Aorta (tissue), 5 donors: ENCODE measurements at places on chromosomes 3 and 15. TPM values are rescaled to one million over a fixed set of nuclear protein-coding genes. Genes with fewer than 3 reads are reported as not detected.
A peak's percentile ranks its signal among the peaks of the same experiment; 100 is the strongest.

RNF168 gene
- total RNA-seq, result 30.2 TPM

DNA sequence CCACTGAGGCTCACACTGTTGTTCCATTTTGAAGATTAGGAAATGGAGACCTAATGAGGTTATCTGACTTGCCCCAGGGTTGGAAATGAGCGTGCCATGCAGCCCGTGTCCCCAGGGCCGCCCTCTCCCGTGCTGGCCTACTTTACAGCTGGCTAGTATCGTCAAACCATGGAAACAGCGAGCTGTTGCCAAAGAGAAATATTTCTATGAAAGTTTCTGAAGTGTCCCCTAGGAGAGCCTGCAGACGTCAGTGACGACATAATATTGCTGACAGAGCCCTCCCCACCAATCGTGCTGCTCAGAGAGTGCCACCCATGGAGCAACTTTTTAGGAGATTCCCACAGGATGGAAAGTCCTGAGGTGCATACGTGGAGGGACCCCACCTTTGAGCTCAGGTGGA lies 11.2 kb upstream of the FAM174B start:
- DNase-seq, result no peak

DNA sequence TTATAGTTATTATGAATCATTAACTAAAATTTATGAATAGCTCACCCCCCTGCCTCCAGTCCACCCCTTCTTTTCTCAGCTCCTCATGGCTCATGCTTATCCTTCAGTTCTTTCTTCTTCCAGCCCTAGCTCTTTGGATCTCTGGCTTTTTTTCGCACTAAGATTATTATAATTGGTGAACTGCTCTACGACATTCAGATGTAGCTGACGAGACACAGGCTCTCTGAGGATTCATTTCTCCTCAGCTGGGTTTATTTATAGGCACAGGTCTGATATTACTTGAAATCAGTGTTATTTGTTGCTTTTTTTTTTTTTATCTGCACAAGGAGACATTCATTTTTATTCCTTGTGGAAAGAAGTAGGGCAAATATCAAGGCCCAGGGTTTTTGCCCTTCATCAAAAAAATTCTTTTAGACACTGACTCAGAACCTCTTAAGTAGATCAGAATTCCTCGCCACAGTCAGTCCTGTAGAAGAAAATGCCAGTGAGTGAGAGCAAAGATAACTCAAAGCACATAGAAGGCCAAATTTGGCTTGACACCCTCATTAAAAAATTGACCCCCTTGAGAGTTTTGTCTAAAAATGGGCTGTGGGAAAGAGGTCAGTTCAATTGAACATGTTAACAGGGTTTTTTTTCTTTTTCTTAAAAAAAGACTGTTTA lies 106.6 kb downstream of the MYH15 start:
- no peak for DNase-seq

GRCh38 chr3:67976663-67977062 lies 322.3 kb upstream of the SUCLG2 start:
- no peak for DNase-seq

GRCh38 chr15:74383695-74384565 lies 16.5 kb upstream of the CYP11A1 start:
- peak; percentile 49 for DNase-seq

DNA sequence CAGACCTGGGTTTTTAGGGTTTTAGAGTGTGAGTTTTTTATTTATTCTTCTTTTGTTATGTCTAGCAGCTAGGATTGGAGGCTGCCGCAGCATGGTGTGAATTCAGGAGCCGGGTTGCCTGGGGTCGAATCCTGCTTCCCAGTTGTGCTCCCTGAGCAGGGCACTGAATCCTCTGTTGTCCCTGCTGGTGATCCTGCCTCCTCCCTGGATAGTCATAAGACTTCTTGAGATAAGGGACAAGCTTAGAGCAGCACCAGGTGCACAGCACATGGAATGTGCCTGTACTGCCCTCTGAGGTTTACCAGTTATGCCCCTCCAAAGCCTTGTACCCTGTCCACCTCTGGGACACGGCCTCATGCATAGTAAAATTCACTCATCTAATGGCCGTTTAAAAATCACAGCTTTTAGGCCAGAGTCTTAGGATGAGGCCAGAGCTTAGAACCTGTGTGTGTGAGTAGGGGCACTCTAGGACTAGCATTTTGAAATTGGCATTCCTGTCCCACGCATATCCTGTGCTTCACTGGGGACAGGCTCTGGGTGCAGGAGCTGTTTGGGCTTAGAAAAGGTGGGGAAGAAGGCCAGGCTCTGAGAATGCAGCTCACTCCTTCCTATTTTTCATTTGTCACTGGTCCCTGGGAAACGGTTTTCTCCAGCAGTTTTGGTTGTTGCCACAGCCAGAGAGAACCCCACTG lies 47.7 kb downstream of the CHCHD6 start:
- DNase-seq, result no peak

GRCh38 chr3:194142156-194142910 lies 6.4 kb downstream of the HES1 start:
- DNase-seq, result no peak

ZFYVE19 gene
- 9.3 TPM for total RNA-seq

- DNase-seq, result no peak
Observed at GRCh38 chr15:44084770-44085169, 110.3 kb downstream of the FRMD5 start.

DNA sequence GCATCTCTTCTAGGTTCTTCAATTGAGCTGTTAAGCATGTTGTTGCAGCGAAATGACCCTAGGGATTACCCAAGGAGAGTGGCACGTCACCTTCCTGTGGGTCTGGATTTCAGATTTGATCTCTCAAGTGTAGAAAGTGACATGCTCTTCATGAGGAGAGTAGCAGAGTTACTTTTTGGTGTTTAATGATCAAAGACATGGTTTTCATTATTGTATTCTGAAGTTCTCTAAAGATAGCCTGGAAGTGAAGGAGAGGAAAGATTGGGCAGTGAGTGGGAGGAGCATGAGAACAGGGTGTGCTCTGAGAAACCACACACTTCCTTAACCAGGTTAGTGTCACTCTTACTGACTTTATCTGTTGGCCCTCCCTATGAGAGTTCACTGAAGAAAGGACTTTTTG lies 153.6 kb downstream of the AKAP13 start:
- no peak for DNase-seq

GRCh38 chr3:43649365-43649968 lies 27.7 kb upstream of the ANO10 start:
- DNase-seq, result no peak

- peak; percentile 63 for DNase-seq
Observed at GRCh38 chr3:46903341-46904302, 26.1 kb downstream of the PTH1R start.

GRCh38 chr3:55906896-55907295 lies 419.8 kb upstream of the WNT5A start:
- no peak for DNase-seq

GRCh38 chr3:36814066-36814717 lies 49.8 kb upstream of the DCLK3 start:
- DNase-seq, result no peak
